ENCODE measurements at places on chromosomes 5 and 9. TPM values are rescaled to one million over a fixed set of nuclear protein-coding genes. Genes with fewer than 3 reads are reported as not detected.

GRCh38 chr5:73994963-73995362 is 369.0 kb downstream of the ARHGEF28 start:
- DNase-seq = no peak

DNA sequence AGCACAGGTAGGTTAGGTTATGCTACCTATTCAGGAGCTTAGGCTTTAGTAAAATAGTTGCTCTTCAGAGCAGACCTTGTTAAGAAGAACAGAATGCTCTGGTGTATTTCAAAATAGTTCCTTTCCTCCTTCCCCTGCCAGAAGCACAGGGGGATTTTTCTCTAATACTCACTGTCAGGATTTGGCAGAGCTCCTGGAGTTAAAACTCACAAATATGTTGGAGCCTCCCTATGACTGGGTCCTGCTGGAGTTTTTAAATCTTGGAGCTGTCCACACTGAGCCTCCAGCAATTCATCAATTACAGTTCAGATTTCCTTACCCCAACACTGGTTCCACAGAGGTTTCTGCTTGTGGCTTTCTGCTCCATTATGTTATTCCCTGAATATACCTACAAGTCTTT is 1233.8 kb upstream of the WWC1 start:
- no peak for DNase-seq

The GKAP1 gene
- 26.4 TPM for total RNA-seq

- no peak for DNase-seq
Measured at GRCh38 chr5:180668835-180669596, 19.6 kb upstream of the FLT4 start.

GRCh38 chr5:145948921-145949320 is 12.5 kb downstream of the SH3RF2 start:
- no peak for DNase-seq

The FOXD4L5 gene
- total RNA-seq = not detected

GRCh38 chr9:34374339-34374738 is 2.4 kb downstream of the MYORG start:
- DNase-seq = no peak

The NR6A1 gene
- 1.2 TPM for total RNA-seq

- DNase-seq = no peak
Measured at GRCh38 chr5:39544941-39545340, 120.2 kb upstream of the DAB2 start.

- DNase-seq = no peak
Measured at GRCh38 chr5:131709043-131709442, 74.0 kb upstream of the RAPGEF6 start.

DNA sequence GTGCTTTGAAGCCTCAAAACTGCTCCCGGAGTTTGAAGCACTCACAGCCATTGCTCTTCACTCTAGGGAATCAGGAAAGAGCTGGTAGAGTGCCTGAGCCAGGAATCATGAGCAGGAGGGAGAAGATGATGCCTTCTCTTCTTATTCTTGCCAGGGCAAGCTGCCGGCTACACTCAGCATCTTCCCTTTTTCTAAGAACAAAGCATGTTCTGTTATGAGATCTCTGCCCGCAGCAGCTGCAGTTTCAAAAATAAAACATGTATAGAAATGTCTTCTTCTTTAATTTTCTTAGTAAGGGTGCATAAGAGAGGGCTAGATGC is 57.9 kb upstream of the RICTOR start:
- DNase-seq = no peak

Data from Right ventricle myocardium inferior (tissue), 1 donor.